ENCODE measurements at places on chromosomes 5 and 9.
A peak's percentile ranks its signal among the peaks of the same experiment; 100 is the strongest.

- DNase-seq, result no peak
Measured at GRCh38 chr9:98220911-98221310, 28.5 kb upstream of the CORO2A start.

DNA sequence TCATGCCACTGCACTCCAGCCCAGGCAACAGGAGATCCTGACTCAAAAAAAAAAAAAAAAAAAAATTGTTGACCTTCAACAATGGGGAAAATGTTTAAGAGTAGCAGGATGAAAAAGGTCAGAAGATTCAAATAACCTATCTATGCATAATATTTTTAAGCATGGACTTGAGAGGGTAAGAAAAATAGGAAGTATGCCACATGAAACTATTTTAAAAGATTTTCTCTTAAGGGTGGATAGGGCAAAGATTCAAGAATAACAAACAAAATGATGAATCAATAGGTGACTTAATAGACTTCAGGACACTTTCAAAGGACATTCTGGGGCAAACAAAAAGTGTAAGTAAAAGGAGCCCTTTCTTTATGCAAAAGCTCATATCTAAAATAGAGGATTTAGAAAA, 3.2 kb downstream of the TEX48 start:
- DNase-seq, result no peak

DNA sequence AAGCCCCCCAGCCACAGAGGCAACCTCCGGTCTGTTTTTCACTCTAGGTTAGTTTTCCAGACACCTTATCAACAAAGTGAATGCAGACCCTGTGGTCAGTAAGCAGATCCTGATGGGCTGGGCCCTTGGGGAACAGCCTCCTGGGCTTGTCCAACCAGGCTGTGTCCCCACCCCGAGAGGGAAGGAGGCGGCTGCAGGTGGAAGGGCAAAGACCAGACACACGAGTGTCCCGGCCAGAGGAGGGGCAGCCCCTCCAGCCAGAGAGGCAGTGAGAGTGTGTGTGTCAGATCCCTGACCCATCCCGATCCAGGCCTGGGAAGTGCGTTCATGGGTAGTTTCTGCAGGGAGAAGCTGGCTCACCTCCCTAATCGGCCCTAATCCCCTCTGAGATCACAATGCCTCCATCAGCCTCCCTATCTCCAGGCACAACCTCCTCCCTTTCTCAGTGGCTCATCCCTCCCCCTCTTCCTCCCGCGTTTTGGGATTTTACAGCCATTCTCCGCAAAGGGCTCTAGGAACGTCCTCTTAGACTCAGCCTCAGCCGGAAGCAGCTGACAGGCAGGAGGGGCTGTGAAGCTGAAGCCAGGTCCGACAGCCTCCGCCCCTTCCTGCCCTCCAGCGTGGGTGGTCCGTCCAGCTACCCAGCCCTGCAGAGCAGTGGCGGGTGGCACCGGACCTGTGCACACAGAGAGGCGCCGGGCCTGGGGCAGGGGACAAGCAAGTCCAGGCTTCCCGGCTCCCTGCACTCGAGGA, 9.7 kb downstream of the SLC12A7 start:
- no peak for DNase-seq

DNA sequence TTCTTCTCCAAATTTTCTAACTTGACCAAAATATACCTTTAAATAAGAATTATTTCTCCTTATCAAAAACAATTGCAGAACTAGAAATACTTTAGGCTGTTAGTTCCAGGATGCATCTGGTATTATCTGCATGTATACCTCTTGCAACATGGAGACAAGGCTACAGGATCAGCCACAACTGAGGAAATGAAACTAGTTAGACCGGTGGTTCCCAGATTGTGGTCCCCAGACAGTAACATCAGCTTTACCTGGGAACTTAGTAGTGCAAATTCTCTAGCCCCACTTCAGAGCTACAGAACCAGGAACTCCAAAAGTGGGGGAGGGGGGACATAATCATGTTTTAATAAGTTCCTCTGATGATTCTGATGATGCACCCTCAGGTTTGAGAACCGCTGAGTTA, 61.6 kb upstream of the C9orf72 start:
- no peak for DNase-seq

- DNase-seq, result no peak
Measured at GRCh38 chr5:147743678-147744374, 38.7 kb downstream of the JAKMIP2 start.

DNA sequence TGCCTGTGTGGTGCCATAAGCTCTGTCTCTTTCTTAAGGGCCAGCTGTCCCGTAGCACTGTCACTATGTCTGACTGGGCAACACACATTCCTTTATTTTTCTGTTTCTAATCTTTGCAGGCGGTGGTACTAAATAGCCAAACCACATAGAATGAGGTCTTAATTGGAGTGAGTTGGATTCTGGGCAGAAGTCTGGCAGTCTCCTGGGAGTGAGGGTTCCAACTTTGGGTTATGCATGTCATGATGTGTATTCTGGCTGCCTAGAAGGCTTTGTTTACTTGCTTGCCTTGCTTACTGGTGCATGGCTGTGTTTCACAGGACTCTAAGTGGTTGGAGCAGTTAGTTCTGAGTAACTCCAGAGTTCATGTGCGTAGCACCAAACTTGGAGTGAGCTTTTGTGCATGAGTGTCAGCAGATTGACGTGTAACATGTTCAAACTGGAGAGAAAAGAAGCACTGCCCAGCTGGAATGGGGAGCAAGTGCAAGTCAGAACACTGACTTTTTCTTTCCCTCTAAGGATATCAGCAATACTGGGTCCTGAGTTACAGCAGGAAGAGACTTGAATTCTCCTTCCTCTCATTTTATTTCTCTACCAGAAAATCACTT, 185.8 kb downstream of the PCSK1 start:
- no peak for DNase-seq

DNA sequence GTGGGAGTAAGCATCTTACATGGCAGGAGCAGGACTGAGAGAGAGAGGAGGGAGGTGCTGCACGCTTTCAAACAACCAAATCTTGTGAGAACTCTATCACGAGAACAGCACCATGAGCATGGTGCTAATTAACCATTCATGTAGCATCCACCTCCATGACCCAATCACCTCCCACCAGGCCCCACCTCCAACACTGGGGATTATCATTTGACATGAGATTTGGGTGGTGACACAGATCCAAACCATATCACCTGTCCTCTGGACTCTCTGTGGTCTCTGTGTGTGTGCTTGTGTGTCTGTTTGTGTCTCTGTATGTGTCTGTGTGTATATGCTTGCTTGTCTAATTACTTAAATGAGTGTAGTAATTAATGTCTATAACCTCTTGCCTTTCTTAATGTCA, 31.1 kb downstream of the SEC61B start:
- DNase-seq, result no peak

GRCh38 chr5:169637085-169637548, at the start of gene DOCK2:
Gene DOCK2 (plus strand): TSS chr5:169637275. CDS start chr5:169637327, 52 bp downstream.
- DNase-seq, result peak; percentile 37

DNA sequence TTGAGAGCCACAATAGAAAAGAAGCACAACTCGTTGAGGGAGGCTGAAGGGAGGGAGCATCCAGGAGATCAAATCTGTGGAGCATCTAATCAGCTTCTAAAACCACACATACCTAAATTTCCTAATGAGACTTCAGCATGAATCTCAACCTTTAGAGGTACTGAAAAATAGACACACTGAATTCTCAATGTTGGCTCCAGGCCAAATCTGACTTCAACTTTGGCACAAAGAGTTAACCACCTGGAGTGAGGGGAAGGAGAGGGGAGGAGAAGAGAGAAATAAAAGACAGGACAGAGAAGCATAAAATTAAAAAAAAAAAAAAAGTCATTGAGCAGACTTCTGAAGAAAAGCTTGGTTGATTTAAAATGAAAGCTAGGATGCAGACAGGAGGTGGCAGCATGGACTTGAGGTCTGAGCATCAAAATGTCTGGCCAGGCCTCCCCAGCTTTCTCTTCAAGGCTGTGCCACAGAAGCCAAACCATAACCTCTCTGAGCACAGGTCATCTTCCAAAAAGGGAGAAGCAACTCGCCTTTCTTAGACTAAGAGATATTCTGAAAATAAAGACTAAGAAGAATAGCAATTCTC, 205.6 kb downstream of the DENND1A start:
- no peak for DNase-seq

- no peak for DNase-seq
Measured at GRCh38 chr5:175694371-175695160, 36.7 kb downstream of the HRH2 start.

- DNase-seq, result no peak
Measured at GRCh38 chr9:61666310-61666709, 476.5 kb downstream of the SPATA31A7 start.

DNA sequence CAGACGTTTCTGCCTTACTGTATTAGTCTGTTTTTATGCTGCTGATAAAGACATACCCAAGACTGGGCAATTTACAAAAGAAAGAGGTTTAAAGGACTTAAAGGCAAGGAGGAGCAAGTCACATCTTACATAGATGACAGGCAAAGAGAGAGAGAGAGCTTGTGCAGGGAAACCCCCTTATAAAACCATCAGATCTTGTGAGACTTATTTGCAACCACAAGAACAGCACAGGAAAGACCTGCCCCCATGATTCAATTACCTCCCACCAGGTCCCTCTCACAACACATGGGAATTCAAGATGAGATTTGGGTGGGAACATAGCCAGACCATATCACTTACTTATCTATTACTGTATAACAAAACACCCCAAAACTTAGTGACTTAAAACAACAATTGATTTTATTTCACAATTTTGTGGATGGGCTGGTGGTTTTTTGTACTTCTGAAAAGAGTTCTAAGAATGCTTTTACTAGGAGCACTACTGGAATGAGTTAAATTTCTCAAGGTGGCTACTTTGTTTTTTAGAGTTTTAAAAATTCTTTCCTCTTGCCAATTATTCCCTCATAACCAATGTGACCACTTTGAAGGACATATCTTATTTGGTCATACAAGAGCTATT, 10.3 kb downstream of the RUSC2 start:
- DNase-seq, result no peak

DNA sequence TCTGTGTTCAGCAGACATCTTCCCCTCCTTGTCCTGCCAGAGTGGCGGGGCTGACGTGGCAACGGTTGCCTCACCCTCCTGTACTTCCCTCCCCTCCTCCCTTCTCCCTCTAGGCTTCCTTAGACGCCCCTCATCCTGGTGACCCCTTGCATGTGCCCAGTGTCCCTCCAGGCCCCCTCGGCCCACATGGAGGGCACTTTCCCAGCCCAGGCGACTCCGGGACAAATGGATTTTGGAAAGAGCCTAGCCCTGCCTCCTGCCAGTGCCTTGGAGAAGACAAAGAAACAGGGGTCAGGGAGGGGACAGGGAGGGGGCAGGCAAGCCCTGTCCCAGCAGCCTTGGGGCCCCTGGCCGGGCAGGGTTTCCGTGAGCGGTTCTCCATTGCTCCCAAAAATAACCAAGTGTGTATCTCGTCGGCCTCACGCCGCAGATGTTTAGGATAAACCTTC, 38.3 kb upstream of the NEURL1B start:
- DNase-seq, result no peak

DNA sequence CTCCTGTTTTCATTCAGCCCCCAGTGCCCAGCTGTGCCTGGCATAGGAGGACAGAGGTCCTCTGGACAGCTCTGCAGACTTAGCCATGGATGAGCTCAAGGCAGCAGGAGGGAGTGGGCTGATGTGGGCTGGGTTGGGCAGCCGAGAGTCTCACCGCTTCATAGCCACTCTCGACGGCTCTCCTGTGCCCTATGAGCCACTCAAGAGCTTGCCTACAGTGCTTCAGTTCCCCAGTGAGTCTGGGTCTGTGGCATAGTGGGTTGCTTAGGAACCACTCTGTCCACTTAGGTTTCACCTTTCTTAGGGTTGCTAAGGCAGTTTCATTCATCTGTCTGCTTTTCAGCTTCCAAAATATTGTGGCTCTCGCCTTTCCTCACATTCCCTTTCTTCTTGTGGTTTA, 296.8 kb downstream of the ICE1 start:
- no peak for DNase-seq

GRCh38 chr9:108212184-108212583, 643.6 kb downstream of the ACTL7B start:
- DNase-seq, result no peak

DNA sequence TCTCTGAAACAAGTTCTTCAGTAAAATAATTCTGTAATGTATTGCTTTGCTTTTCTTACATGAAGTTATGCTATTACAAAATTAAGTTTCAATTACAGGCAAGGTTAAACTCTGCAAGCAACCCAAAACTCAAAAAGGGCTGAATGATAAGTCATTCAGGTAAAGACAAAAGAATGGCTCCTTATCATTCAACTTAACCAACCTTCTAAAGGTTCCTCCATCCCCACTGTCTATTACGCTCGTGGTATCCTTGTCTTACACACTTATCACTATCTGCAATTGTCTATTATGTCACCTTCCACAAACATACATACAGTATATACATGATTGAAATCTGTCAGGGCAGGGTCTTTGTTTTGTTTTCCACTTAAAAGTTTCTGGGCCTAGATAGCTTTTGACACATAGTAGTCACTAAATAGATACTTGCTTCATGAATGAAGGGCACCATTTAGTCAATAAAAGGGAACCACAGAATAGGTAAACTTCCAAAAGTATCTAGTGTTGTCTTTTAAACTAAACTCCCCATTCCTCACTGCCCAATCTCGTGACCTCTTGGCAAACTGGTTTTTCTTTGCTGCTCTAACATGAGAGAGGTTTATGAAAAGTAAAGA, 6.9 kb downstream of the RPL37 start:
- DNase-seq, result no peak

- peak; percentile 4 for DNase-seq
Measured at GRCh38 chr9:96418920-96419690, 935 bp upstream of the ZNF367 start.

DNA sequence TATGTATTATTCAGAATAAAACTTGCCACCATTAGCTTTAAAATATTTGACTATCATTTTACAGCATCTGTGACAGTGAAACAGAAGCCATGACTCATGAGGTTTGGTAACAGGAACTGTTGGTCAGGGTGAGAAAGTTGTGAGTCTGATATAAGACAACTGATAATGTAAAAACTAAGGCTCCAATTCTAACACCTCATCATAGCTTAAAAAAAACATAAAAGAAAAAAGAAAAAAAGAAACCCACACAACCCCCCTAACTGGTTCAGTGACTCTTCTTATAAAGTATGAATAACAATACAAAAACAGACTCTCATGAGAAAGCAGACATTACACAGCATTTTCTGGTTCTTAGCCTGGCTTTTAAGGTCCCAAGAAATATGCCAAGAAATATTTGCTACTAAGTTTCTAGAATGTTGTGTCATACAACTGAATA, 85.8 kb downstream of the MRPS27 start:
- no peak for DNase-seq

- no peak for DNase-seq
Measured at GRCh38 chr5:55829956-55830355, 21.2 kb upstream of the IL31RA start.
